ENCODE measurements at places on chromosomes 1 and 21.

GRCh38 chr1:180598333-180598974, 33.4 kb upstream of the XPR1 start:
- peak; percentile 45 for DNase-seq

GRCh38 chr21:33133892-33134291, 64.0 kb downstream of the OLIG1 start:
- no peak for DNase-seq

GRCh38 chr21:33685613-33686197, 43.4 kb downstream of the ITSN1 start:
- peak; percentile 81 for DNase-seq

- DNase-seq, result no peak
Observed at GRCh38 chr1:109788695-109789521, 25.2 kb upstream of the EPS8L3 start.

DNA sequence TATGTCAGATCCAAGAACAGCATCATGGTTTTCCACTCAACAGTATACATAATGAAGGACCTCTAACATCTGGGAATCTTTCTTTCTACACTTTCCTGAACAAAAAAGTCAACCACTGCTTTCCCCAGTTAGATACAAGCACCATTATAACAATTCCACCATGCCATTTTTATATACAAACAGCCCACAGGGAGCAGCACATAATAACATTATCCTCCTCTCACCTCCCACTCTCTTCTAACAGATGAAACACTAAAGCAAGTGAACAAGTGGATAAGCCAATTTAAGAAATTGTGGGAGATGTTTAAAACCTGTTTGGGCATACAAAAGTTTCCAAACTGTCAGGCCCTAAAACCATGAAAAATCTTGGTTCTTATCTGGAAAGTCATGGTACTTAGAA, 29.4 kb upstream of the PRRC2C start:
- DNase-seq, result no peak

DNA sequence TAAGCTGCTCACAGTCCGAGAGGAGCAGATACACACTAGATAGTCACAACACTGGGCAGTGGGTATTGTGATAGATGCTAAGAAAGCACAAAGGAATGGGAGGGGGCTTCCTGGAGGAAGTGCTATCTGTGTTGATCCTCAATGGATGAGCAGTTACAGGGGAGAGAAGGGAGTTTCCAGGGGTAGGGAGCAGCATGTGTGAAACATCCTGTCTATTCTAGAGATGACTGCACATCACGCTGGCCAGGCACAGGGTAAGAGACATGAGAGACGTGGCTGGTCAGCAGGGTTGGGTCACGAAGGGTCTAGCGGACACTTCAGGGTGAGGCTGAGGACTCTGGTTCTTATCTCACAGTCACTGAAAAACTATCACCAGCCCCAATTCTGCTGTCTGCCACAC, 235.2 kb downstream of the TRABD2B start:
- no peak for DNase-seq

- DNase-seq, result no peak
Observed at GRCh38 chr1:41764656-41765055, 154.1 kb downstream of the HIVEP3 start.

GRCh38 chr21:35044770-35045541, 4.1 kb downstream of the RUNX1 start:
- DNase-seq, result no peak

- DNase-seq, result no peak
Observed at GRCh38 chr1:48608882-48609281, 136.9 kb upstream of the SPATA6 start.

DNA sequence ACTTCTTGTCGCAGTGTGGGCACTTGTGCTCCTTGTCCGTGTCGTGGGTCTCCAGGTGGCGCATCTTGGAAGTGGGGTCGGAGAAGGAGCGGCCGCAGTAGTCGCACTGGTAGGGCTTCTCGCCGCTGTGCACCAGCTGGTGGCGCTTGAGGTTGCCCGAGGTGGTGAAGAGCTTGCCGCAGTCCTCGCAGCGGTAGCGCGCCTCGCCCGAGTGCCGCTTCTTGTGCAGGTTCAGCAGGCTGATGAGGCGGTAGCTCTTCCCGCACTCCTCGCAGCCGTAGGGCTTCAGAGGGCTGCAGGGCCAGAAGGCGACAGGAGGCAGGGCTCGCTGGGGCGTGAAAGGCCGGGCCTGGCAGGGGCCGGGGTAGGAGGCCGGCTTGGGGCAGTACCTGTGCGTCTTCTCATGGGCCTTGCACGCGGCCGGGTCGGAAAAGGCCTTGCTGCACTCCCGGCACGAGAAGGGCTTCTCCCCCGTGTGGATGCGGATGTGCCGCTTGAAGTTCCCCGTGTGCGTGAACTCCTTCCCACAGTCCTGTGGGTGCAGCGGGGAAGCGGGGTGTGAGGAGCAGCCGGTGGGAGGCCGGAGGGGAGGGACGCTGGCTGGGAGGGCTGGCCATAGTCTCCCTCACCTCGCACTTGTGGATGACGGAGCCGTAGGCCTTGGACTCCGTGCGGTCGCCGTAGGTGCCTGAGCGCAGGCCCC, 31.4 kb downstream of the ZBTB17 start:
- no peak for DNase-seq

- no peak for DNase-seq
Observed at GRCh38 chr1:25649505-25650288, 33.1 kb downstream of the MAN1C1 start.

DNA sequence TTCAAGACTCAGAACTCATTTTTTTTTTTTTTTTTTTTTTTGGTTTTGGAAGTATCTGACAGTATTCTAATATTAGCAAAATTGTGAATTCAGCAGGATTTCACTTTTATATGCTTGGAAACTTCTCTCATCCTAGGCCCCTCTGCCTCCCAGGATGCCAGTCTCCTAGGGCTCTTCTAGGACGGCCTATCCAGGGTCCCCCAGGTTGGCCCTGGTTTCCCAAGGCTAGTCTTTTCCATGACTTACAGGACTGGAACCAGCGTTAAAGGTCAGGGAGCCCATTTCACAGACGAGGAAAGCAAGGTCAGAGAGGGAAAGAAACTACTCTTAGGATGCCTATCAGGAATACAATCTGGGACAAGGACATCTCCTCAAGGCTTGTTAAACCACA, 412.5 kb downstream of the PTPRU start:
- DNase-seq, result no peak

DNA sequence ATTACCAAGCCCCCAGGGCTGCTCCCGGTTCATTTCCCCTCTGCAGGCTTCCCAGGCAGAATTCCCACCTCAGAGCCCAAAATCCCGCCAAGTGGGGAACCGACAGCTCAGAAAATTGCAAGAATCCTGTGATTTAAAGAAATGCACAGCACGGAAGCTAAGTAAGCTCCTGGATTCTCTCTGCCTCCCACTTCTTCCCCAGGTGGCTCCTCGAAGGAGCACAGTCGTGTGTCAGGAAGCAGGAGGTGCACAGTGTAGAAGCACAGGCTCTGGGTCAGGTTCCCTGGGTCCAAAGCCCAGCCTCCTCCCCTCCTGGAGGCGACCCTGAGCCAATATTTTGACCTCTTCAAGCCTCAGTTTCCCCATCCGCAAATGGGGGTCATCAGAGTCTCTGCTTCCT, 74.7 kb downstream of the FBXO2 start:
- DNase-seq, result no peak

DNA sequence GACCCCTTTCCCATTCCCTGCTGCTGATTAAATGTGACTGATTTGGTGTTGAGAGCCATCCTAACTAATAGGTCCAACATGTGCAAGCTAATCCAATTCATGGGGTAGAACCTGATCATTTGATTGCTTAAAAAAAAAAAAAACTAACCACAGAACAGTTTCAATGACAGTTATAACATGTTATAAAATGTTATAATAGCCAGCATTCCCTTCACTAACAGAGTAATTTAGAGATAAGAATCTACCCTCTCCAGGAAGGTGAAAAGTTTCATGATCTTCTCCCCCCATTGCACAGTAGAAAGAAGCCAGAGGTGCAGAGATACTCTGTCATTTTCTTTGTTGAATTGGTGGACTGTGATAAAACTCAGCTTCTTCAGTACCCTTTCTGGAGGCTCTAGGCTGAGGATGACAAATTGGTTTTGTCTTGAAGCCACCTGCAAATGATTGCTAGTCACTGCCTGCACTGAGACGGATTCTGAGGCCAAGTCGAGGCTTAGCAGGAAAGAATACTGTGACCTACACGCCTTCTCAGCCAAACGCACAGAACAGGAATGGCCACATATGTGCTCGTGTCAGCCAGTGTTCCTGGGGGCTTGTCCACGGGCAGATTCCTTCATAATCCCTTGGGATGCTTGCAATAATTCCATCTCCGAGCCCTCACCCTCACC, 215.7 kb upstream of the IRF2BP2 start:
- no peak for DNase-seq

- DNase-seq, result no peak
Observed at GRCh38 chr1:220927442-220927841, 48.2 kb downstream of the HLX start.

GRCh38 chr1:20139776-20140612, 871 bp downstream of the PLA2G2F start:
- no peak for DNase-seq

DNA sequence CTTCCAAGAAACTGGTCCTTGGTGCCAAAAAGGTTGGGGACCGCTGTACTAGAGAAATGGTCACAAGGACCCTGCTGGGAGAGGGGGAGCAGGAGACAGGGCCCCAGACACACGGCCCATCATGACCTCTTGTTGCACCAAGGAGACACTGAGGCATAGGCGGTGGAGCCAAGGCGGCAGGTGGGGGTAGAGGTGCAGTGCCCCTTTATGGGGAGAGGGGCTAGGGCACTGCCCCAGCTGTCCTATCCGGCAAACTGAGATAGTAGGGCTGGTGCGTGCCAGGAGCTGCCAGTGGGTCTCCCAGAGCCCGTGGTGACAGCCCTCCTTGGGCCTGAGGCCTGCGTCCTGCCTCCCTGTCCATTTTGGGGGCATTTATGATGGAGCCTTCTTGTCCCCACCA, 20.3 kb downstream of the TNNT2 start:
- DNase-seq, result no peak

DNA sequence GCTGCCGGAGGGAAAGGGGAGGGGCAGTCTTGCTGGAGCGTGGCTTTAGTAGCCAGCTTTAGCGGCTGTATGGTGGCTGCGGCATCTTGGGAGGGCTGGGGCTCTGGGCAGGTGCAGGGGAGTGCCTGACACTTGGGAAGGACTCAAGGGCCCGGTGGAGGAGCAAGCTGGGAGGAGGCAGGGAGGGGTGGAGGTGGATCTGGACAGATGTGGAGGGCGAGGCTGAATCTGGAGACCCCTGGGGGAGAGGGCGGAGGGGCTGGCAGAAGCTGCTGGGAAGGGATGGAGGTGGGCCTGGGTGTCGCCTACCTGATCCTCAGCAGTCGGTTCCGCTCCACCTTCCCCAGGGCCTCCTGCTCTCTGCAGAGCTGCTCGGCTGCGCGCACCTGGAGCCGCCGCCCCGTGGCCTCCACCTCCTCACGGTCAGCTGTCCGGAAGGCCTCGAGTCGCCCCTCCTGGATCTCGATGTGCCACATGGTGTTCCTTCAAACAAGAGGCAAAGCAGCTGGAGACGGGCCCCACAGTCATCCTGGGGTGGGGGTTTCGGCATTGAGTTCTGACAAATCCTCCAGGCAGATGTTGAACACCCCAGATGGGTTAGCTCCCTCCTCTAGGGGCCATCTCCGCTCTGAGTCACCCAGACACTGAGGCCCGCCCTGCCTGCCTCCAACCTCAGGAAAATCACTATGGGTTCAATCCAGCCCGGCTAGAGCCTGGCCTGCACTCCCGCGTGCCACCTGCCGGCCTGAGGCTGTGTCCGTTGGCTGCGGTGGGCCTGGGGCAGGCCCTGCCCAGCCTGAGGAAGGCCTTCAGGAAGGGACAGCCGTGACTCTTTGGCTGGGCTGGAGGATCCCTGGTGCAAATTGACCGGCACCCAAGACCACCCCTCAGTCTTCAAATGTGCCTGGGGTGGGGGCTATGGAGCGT, 29.6 kb downstream of the CFAP74 start:
- DNase-seq, result no peak

DNA sequence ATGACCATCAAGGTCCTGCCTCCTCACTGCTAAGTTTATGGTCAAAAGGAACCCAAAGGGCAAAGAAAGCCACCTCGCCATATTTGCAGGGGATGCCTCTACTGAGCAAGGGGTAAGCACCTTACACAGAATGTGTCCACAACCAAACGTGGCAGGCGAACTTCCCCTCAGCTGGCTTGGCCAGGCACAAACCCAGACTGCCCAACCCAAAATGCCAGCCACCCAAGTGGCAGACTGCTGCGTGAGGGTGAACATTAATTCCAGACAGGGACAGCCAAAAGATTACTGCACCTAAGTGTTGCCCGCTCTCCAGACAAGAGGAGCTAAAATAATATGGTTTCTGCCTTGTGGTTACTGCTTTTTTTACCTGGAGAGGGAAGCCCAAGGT, 16.0 kb downstream of the ZNF697 start:
- no peak for DNase-seq

GRCh38 chr1:7558921-7559869, 211.9 kb upstream of the VAMP3 start:
- DNase-seq, result no peak

- DNase-seq, result peak; percentile 88
Observed at GRCh38 chr1:112515311-112516009, 6.7 kb downstream of the WNT2B start.

- DNase-seq, result peak; percentile 33
Observed at GRCh38 chr1:167526667-167527383, 8.5 kb upstream of the CD247 start.

- no peak for DNase-seq
Observed at GRCh38 chr1:54415991-54416390, 9.8 kb upstream of the SSBP3 start.

- no peak for DNase-seq
Observed at GRCh38 chr1:43731867-43732531, 24.7 kb downstream of the ST3GAL3 start.

DNA sequence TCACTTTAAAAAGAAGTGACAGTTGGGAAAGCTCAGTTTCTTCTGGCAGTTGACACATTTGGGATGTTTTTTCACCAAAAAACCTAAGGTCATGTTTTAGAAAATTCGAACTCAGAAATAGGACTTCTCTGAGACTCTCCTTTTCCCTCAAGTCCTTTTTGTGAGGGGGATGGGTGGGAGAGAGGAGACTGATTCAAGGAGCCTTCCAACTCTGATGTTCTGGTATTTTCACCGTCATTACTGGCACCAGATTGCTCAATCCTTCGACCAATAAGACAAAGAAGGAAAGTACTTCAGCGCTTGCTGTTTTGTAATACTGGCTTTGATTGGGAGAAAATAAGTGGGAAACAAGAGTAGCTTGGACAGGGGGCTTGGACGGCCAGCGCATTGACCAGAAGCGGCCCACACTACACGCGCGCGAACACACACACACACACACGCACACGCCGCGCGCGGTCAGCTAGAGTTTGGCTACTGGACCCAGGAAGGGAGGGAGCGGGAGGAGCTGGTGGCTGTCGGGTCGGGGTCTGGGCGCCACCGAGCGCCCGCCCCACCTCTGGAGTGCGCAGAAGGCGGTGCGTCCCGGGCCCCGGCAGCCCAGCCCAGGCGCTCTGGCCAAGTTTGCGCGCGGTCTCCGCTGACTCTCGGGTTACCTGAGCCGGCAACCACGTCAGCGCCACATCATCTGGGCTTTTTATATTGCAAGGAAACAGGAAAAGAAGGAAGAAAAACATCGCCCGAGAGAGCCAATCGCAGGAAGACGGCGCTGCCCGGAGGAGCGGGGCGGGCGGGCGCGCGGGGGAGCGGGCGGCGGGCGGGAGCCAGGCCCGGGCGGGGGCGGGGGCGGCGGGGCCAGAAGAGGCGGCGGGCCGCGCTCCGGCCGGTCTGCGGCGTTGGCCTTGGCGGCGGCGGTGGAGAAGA, at the start of gene KCNK1:
Gene KCNK1 (plus strand): TSS at position 855 of the 921 bp plus-strand sequence. CDS start 66 bp downstream, at position 921.
- DNase-seq, result peak; percentile 87

- DNase-seq, result no peak
Observed at GRCh38 chr1:71583756-71584155, 502.9 kb upstream of the ZRANB2 start.
